Breast epithelium (tissue), 4 donors: ENCODE measurements at places on chromosomes 4 and X. TPM values are rescaled to one million over a fixed set of nuclear protein-coding genes. Genes with fewer than 3 reads are reported as not detected.
A peak's percentile ranks its signal among the peaks of the same experiment; 100 is the strongest.

Gene NXF2
- total RNA-seq: not detected

Gene GABRQ
- total RNA-seq: not detected

Gene TSPAN5
- total RNA-seq: 17.7 TPM

Gene SAP30
- 41.7 TPM for total RNA-seq

Gene CXCL5
- total RNA-seq: not detected

Gene KLB
- 4.6 TPM for total RNA-seq

Gene PCDH18
- 67.2 TPM for total RNA-seq

Gene APLN
- total RNA-seq: 5.9 TPM

- no peak overlapping the region for H3K27ac ChIP-seq
- no peak overlapping the region for H3K4me3 ChIP-seq
- no peaks in the 10 kb centered on the region for H3K27me3 ChIP-seq
- H3K4me1 ChIP-seq: no peaks in the 10 kb centered on the region
- no peak for DNase-seq
- H3K36me3 ChIP-seq: no peaks in the 10 kb centered on the region
Observed at GRCh38 chr4:25926462-25926861, 12.4 kb downstream of the SMIM20 start.

GRCh38 chr4:28221536-28221935 is 1360.9 kb downstream of the STIM2 start:
- H3K27ac ChIP-seq: no peak overlapping the region
- H3K4me1 ChIP-seq: no peaks in the 10 kb centered on the region
- no peaks in the 10 kb centered on the region for H3K36me3 ChIP-seq

DNA sequence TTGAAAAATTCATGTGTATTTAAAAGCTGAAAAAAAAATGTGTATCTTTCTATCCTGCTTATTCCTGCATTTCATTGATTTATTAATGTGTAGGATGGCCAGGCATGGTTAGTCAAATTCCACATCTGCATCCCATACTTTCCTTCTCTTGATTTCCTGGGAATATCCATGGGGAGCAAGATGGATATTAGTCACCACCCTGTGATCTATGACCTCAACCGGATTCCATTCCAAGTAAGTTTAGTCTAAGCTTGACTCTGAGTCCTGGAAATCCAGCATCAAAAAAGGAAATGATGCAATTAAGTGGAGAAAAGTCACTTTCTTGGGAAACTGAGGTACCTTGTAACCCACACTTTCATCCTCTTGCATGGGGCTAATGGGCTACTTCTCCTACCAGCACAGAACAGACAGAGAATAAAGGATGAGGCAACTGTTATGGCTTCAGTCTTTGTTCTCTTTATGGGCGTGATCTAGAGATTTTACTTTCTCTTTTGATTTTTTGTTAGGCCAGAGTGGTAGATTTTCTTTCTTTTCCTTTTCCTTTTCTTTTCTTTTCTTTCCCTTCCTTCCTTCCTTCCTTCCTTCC is 17.1 kb upstream of the BEX4 start:
- H3K4me1 ChIP-seq: no peaks in the 10 kb centered on the region
- no peaks in the 10 kb centered on the region for H3K36me3 ChIP-seq
- H3K27me3 ChIP-seq: peaks cover 24% of the 10 kb centered on the region
- no peak for DNase-seq
- no peak overlapping the region for H3K4me3 ChIP-seq

- H3K27me3 ChIP-seq: no peaks in the 10 kb centered on the region
- DNase-seq: no peak
- no peak overlapping the region for H3K4me3 ChIP-seq
- H3K4me1 ChIP-seq: no peaks in the 10 kb centered on the region
Observed at GRCh38 chr4:38696697-38697096, 32.7 kb downstream of the KLF3 start.

DNA sequence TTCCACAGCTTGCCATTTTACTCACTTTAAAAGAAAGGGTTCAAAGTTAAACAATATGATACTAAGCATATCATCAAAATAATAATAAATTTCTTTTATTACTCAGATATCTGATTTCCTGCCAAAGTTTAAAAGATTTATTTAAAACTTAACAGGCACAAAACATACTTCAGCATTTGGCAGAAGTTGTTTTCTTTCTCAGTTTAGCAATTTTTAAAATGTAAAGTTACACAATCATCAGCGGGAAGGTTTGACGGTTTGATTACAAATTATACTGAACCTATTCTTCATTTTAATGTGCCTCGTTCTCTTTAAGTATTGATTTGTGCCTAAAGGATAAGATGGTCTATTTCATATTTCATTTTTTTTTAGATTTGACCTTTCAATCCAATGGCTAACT is 227.2 kb downstream of the APBB2 start:
- H3K4me1 ChIP-seq: no peaks in the 10 kb centered on the region
- no peaks in the 10 kb centered on the region for H3K27me3 ChIP-seq
- H3K4me3 ChIP-seq: no peak overlapping the region

DNA sequence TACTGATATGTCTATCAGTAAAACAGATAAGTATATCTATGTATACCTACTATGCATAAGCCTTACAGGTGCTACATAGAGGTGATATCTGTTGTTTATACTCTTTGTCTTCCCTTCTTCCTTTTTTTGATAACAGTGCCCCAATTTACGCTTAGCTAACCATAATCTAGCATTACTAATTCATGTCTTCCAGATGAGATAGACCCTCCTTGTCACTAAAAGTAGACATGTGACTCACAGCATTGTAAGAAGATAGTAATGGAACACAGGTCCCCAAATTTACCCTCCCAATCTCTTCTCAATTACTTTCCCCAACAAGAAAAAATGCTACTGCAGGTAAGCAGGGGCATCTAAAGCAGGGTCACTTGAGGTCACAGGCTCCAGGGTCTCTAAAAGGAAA is 7.9 kb upstream of the NFKB1 start:
- no peak for DNase-seq
- no peaks in the 10 kb centered on the region for H3K4me1 ChIP-seq
- no peaks in the 10 kb centered on the region for H3K27me3 ChIP-seq
- H3K36me3 ChIP-seq: no peaks in the 10 kb centered on the region
- no peak overlapping the region for H3K4me3 ChIP-seq

- H3K27me3 ChIP-seq: no peaks in the 10 kb centered on the region
- H3K4me3 ChIP-seq: no peak overlapping the region
- no peaks in the 10 kb centered on the region for H3K4me1 ChIP-seq
Observed at GRCh38 chr4:153545822-153546221, 79.7 kb downstream of the TMEM131L start.

GRCh38 chrX:110248578-110248977 is 69.3 kb downstream of the AMMECR1 start:
- DNase-seq: no peak
- H3K27ac ChIP-seq: no peak overlapping the region

DNA sequence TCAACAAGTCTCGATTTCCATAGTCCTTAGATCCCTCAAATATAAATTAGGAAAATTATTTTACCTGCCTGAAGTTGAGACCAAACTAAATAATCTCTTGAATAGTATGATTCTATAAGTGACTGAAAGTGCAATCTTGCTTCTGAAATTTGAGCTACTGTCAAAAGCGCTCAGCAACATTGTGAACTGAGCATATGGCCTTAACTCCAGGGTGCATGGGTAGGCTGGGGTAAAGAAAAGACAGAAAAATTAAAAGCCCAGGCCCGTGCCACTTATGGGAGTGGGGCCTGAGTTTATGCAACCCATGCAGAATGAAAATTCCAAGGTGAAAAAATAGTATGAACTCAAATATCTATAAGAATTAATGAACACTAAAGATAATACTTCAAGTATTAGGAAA is 9.8 kb downstream of the PGRMC2 start:
- H3K27ac ChIP-seq: no peak overlapping the region
- no peaks in the 10 kb centered on the region for H3K36me3 ChIP-seq
- H3K4me1 ChIP-seq: no peaks in the 10 kb centered on the region
- H3K4me3 ChIP-seq: no peak overlapping the region
- no peaks in the 10 kb centered on the region for H3K27me3 ChIP-seq

GRCh38 chrX:130120746-130121504 is 10.6 kb upstream of the ELF4 start:
- peak overlapping the region; percentile 63 for H3K4me3 ChIP-seq
- no peaks in the 10 kb centered on the region for H3K4me1 ChIP-seq
- H3K27me3 ChIP-seq: no peaks in the 10 kb centered on the region
- no peaks in the 10 kb centered on the region for H3K36me3 ChIP-seq
- H3K27ac ChIP-seq: peak overlapping the region; percentile 60
- peak; percentile 44 for DNase-seq

DNA sequence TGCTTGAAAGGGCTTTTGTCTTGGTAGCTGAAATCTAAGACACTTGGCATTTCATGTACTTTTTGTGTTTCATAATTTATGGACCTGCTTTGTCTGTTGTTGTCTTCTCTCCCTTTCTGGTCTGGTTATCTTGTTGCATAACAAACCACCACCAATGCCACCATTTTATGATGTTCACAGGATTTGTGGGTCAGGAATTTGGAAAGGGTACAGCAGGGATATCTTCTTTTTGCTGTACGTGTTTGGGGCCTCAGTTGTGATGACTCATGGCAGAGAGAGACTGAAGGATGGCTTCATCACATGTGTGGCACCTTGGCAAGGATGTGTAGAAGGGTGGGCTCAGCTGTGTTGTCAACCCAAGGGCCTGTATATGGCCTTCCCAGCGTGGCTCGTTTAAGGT is 35.2 kb downstream of the KDM6A start:
- H3K4me3 ChIP-seq: no peak overlapping the region
- no peaks in the 10 kb centered on the region for H3K27me3 ChIP-seq
- no peaks in the 10 kb centered on the region for H3K36me3 ChIP-seq
- DNase-seq: no peak
- H3K27ac ChIP-seq: no peak overlapping the region

DNA sequence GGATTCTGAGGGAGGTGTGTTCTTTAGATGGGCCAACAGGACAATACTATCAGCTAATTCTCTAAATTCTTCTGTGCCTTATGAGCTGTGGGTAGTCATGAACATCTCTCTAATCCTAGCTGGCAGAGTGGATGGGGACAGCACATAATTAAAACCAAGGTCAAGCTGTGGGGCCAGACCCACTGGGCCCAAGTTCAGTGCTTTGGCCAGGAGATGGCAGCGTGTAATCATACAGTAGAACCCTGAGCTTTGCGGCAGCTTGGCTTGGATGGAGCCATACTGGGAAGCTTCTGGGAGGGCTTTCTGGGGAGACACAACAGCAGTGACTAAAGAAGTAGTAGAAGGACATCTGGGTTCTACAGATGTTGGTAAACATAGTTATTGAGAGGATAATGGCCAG is 140.3 kb upstream of the CXCL13 start:
- no peaks in the 10 kb centered on the region for H3K4me1 ChIP-seq
- no peaks in the 10 kb centered on the region for H3K36me3 ChIP-seq
- DNase-seq: peak; percentile 53
- no peak overlapping the region for H3K4me3 ChIP-seq
- no peak overlapping the region for H3K27ac ChIP-seq

DNA sequence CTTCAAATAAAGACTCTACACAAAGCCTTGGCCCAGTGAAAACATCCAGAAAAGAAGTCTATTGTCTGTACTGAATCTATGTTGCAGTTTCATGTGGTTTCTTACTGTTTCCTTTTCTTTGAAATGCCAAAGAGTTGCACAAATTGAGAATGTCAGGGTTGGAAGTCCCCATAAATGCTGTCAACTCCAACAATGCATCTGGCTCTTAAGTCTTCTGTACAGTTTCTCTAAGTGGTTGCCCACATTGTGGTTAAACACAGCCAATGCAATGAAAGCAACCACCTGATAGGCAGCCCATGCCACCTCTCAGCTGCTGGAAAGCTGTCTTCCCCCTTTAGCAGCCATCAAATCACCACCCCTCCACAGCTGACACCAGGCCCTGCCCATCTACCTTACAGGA is 67.2 kb upstream of the C1GALT1C1 start:
- no peaks in the 10 kb centered on the region for H3K4me1 ChIP-seq
- no peaks in the 10 kb centered on the region for H3K36me3 ChIP-seq
- no peak for DNase-seq
- H3K27me3 ChIP-seq: no peaks in the 10 kb centered on the region

GRCh38 chr4:153260132-153260531 is 55.9 kb downstream of the TRIM2 start:
- H3K27ac ChIP-seq: peak overlapping the region; percentile 35
- no peaks in the 10 kb centered on the region for H3K27me3 ChIP-seq
- H3K4me1 ChIP-seq: no peaks in the 10 kb centered on the region
- DNase-seq: no peak
- no peaks in the 10 kb centered on the region for H3K36me3 ChIP-seq

DNA sequence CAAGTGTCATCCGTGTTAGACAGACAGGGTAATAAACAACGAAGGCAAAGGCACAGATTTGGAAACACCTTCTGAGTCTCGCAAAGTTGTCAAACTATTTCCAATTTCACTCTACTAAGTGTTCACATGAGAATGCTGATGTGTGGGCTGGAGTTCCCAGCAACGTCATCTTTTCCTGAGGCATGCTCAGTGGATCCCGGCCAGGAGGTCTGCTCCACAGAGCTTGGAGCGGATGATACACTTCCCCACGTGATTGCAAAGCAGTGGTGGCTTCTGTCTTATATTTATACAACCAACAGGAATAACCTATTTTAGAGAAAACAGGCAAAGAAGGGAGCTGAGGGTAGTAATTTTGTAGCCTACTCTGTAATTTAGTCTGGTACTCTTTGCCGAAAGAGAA is 40.1 kb upstream of the PDK3 start:
- H3K36me3 ChIP-seq: no peaks in the 10 kb centered on the region
- peaks cover 9% of the 10 kb centered on the region for H3K4me1 ChIP-seq
- peak; percentile 50 for DNase-seq
- H3K27ac ChIP-seq: peak overlapping the region; percentile 77
- H3K27me3 ChIP-seq: no peaks in the 10 kb centered on the region

DNA sequence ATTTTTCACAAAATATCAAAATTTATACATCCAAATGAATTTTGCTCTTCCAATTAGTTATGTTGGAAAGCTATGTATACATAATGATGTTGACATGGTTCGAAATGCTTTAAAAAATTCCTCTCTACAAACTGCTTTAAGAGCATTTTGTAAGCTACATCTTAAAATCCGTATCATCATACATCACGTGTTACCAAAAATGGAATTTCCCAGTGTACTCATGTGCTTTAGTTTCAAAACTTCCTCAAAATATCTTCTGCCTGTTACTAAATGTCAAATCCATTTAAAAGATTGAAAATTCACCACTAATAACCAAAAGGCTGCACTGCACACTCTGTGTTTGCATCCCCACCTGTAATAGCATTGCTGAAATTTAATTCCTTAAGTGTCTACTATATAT is 87.9 kb downstream of the WDFY3 start:
- H3K4me1 ChIP-seq: no peaks in the 10 kb centered on the region
- DNase-seq: no peak
- no peak overlapping the region for H3K27ac ChIP-seq
- H3K4me3 ChIP-seq: no peak overlapping the region

DNA sequence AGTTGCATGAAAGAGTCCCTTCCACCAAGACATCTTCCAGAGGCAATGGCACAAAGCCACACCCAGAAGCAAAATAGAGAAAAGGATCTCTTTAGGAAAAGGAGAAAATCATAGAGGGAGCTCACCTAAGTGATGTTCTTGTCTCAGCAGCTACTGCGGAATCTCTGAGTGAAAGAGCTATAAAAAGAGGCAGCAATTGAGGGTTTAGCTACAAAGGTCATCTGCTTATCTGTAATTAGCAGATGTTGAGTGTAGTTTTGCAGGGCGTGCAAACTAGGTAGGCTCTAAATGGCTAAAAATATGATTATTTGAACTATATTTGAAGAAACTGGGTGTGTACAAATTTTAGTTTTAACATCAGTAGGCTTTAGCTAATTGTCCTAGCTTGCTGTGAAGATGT is 276.0 kb downstream of the HS3ST1 start:
- H3K4me1 ChIP-seq: no peaks in the 10 kb centered on the region
- H3K36me3 ChIP-seq: no peaks in the 10 kb centered on the region
- no peak for DNase-seq
- H3K27me3 ChIP-seq: no peaks in the 10 kb centered on the region
- no peak overlapping the region for H3K4me3 ChIP-seq
